ENCODE measurements at places on chromosomes 5 and 9.

GRCh38 chr9:16308645-16309044, 561.8 kb downstream of the BNC2 start:
- DNase-seq = no peak

GRCh38 chr5:5340206-5340729, 82.2 kb upstream of the ICE1 start:
- no peak for DNase-seq

- DNase-seq = no peak
These were observed 42.7 kb downstream of the PTPN3 start for GRCh38 chr9:109455391-109455790.

- no peak for DNase-seq
These were observed 243.7 kb downstream of the CWC27 start for GRCh38 chr5:65012301-65012892.

GRCh38 chr5:117191251-117191650, 616.6 kb upstream of the SEMA6A start:
- DNase-seq = no peak

DNA sequence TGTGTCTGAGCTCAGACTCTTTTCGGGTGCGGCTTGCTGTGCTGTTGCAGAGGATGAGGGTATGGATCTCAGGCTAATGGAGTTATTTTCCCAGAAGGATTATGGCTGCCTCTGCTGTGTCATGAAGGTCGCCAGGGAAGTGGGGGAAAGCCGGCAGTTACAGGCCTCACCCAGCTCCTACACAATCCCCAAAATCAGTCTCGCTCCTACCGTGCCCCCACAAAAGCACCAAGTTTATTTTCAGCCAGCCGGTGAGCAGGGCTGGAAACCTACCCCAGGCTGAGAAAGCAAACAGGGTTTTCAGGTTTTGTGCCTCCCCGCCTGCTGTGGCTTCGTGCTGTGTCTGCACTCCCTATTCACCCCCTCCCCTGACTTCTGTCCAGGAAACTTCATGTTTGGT, 113.3 kb downstream of the SLC24A2 start:
- no peak for DNase-seq

DNA sequence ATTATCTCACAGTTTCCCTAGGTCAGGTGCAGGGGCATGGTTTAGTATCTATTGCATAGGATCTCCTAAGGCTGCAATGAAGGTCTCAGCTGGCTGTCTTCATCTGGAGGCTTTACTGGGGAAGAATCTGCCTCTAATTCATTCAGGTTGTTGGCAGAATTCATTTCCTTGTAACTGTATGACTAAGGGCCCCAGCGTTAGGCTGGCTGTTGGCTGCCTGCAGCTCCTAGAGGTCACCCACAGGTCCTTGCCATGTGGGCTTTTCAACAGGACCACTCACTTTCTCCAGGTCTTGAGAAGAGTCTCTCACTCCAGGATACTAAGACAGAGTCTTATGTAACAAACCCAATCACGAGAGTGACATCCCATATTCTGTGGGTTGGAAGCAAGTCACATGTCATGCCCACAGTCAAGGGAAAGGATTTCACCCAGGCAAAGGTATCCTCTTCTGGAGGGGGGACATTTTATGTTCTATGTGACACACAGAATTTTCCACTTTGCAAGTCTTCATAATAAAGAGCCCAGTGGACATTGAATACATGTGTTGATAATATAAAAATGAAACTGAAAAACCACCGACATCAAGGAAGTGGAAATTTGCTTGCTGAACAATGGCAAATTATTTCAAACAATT, 38.2 kb downstream of the HMHB1 start:
- no peak for DNase-seq

DNA sequence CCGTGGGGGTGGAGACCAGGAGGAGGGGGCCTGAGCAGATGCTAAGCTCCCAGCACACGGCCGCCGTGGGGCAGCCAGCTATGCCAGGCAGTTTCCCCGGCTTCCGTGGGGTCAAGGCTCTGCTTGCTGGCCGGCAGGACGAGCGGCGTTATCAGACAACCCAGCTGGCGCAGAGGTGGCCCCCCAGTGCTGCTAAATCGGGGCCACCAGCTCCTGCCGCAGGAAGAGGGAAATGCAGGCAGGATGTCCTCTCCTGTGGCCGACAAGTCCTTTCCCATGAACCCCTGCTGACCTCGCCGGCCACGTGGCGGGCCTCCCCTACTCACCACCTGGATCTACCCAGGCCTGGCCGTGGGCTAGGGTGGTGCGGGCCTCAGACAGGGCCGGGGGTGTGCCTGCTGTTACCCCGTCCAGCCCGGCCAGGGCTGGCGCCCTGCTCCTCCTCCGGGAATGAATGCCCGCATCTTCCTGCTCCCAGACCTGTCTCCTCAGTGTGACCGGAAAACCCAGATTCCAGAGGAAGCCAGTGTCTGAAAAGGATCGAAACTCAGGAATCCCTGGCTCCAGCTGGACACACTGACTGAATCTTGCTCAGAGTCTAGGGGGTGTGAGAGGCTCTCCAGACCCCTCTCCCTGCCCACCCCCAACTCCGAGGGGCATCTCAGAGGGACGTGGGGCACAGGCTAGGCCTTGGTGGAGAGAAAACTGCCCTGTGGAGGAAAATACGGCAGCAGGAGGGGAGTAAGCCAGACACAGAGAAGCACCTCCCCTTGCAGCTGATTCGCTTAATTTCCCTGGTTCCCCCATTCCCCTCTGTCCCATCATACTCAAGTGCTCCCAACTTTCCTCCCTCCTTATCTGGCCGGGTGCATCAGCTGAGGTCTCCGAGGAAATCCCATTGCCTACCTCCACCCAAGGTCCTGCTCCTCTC, 3.9 kb downstream of the FLT4 start:
- DNase-seq = no peak

GRCh38 chr5:6979061-6979460, 265.8 kb downstream of the TENT4A start:
- no peak for DNase-seq

DNA sequence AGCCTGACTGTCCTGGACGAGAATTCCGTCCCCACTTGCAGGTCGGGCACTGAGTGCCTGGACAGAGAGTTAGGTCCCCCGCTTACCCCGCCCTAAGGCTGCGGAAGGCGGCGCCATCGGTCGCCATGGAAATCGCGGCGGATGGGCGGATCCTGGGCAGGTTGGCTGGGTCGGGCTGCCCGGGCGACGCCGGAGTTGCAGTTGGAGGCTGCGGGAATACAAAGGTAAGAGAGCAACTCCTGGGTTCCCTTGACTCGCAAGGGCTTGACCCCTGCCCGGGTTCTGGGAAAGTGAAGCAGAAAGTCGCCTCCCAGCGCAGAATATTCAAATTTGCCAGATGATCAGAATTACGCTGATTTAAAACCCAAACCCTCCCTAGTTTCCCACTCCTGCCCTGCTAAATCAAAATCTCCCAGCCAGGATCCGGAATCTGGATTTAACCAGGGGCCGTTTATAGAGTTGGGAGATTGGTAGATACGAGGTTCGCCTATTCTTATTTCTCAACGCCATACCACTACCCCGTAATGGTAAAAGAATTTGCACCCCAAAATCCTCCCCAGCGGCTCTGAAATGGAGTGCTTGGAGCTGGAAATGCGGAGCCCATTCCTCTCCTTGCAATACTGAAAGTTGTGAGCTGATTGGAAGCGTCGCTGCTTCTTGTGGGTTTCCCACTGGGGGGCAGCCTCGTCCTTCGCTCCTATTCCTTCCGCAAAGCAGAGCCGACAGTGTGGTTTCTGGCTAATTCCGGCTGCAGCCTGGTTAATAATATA, 156.4 kb upstream of the RASEF start:
- peak; percentile 2 for DNase-seq

DNA sequence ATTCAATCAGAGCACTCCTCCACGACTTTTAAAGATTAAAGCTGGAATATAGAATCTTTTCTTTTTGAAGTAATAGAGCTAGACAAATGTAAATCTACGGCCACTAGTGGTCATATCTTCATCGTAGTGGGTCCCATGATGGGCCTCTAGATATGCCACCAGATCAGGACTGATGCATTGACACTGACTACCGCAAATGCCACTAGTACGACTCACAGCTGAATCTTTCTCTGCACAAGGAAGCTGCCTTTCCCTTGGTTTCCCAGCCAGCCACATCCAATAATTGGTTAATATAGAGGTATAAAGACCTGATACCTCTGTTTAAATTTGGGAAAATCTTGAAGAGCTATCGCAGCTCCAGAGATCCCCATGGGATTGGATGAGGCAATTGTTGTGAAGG, 37.8 kb upstream of the ADRB2 start:
- DNase-seq = no peak

DNA sequence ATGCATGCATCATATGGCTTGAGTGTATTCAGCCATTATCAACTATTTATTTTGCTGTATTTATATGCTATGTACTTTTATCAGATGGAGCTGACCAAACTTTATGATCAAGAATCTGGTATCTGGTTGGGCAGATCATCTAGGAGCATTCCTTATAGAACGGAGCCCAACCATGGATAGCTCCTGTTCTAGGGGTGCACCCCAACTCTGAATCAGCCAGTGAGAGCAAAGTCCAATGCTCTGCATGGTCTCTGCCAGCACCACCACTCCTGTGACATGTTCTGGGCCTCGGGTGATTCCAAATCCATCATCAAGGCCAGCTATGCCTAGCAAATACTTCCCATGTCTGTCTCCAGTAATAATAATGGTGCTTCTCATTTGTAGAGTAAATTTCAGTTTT, 517.5 kb downstream of the AGTPBP1 start:
- DNase-seq = no peak

DNA sequence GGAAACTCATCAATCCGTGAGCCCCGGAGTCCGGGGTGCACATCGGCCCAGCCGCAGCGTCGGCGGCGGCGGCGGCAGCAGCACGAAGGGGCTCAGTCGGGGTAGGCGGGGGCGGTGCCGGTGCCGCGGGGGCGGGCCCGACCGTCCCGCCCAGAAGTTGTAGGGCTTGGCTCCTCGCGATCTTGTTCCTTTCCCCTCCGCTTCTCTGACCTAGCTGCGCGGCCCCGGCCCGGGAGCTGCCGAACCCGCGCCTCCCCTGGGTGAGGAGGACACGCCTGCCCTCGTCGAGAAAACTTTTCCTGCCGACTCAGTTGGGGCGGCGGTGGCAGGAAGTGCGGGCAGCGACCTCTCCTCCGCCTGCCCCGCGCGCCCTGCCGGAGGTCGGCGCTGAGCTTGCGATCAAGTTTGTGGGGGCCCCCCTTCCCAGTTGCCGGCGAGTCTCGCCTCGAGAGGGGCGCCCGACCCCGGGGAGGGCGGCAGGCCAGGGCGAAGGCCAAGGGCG, at the start of gene MAN2A1:
Gene MAN2A1 (plus strand): TSS at position 188 of the 502 bp plus-strand sequence. CDS start 491 bp downstream, outside the sequence.
- DNase-seq = peak; percentile 59

- no peak for DNase-seq
These were observed 695 bp upstream of the ANXA6 start for GRCh38 chr5:151158287-151158661.

DNA sequence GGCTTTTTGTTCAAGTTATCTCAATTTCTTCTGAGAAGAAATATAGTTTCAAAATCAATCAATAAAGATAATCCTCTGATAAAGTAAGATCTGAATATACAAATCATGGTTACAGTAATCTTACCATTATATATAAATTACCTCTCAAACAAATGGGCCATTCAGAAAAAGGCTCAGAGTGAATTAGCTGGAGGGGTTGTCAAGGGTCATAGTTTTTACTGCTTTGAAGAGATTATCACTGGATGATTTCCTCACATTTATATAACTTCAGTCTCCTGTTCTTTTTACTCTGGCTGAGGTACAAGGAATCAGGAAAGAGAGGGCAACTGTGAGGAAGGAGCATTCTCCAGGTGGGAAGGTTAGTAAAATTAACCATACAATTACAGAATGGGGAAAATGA, 148.6 kb upstream of the ELL2 start:
- DNase-seq = no peak

GRCh38 chr5:30100929-30101328, 1092.6 kb upstream of the CDH6 start:
- no peak for DNase-seq

DNA sequence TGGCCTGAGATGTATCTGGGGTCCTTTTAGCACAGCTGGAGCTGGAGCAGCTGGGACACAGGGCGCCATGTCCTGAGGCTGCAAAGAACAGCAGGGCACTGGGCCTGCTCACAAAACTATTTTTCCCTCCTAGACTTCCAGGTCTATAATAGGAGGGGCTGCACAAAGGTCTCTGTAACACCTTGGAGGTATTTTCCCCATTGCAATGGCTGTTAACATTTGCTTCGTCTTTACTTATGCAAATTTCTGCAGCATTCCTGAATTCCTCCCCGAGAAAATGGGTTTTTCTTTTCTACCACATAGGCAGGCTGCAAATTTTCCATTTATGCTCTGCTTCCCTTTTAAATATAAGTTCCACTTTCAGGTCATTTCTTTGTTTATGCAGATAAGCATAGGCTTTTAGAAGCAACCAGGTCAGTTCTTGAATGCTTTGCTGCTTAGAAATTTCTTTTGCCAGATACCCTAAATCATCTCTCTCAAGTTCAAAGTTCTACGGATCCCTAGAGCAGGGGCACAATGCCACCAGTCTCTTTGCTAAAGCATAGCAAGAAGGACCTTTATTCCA, 130.8 kb downstream of the PCSK1 start:
- DNase-seq = no peak

DNA sequence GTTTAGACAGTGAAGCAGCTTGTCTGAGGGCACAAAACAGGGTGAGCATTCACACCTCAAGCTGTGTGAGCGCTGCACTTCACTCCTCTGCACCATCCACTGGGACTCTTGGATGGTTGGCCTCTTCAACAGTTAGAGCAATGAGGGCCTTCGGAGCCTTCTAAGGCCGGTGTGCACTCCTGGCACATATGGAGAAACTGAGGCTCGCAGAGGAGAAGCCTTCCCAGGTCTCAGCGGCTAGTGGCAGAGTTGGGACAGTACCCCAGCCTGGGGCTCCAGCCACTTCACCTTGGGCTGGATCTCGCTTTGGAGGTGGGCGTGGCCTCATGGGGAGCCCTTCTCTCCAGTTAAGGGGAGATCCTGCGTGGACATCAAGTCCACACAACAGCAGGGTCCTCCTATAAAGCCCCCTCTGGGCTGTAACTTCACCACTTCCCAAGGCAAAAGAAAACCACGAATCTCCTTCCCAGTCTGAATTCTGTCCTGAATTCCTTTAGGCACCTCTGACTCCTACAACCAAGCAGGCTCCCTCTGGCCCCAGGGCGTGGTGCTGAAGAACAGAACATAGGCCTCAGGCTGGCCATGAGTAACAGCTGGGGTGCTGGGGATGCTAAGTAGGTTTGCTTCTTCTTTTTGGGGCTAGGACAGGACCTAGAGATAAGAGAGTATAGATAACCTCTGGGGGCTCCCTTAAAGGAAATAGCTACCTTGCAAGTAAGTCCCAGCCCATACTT, 30.5 kb upstream of the CSF1R start:
- DNase-seq = no peak

DNA sequence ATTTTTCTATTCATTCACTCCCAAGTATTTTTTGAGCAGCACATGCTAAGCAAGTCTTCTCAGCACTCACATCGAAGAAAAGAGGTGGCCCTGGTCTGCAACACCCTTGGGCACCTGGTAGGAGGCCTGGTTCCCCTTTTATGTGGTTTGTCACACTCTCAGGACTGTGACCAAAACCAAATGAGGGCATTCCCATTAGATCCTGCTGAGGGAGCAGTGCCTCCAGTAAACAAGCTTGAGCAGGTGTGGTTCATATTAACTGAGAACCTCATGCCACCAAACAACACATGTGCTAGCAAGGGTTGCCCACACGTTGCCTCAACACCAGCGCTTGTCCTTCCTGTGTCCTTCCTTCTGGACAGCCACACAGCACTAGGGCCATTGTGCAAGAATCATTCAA, 26.9 kb upstream of the SYK start:
- DNase-seq = no peak

- DNase-seq = no peak
These were observed 4.6 kb upstream of the SLC6A7 start for GRCh38 chr5:150184990-150185912.

- DNase-seq = no peak
These were observed 10.2 kb upstream of the SLC25A51 start for GRCh38 chr9:37914154-37914551.

- no peak for DNase-seq
These were observed 39.2 kb upstream of the HAND1 start for GRCh38 chr5:154517181-154517580.

All from stimulated activated CD4-positive, alpha-beta T cell treated with anti-CD3 and anti-CD28 coated beads, Interleukin-4, amount 100 ng/mL, for 48 hours (primary cell).